ENCODE measurements at places on chromosomes 4 and X.

GRCh38 chr4:89055157-89056080, 1.6 kb downstream of the FAM13A start:
- no peak for DNase-seq

DNA sequence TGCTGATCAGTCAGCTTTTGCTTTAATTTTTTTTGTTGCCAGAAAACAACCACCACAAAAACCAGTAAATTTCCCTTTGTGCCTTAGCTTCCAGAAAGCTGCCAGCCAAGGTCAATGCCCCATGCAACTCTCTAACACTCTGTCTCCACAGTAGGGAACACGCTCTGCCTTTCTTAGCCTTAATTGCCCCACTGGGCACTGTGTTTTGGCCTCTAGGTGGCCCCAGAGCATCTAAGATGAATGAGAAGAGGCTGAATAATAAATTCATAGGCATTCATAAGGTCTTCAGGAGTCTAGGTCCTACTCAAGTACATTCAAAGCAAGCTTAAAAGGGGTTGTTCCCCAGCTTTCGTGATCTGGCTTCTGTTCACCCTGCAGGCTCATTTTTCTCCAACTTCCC, 57.7 kb upstream of the PASD1 start:
- peak; percentile 14 for DNase-seq

- no peak for DNase-seq
Measured at GRCh38 chrX:103530545-103530944, 11.3 kb upstream of the RAB40A start.

DNA sequence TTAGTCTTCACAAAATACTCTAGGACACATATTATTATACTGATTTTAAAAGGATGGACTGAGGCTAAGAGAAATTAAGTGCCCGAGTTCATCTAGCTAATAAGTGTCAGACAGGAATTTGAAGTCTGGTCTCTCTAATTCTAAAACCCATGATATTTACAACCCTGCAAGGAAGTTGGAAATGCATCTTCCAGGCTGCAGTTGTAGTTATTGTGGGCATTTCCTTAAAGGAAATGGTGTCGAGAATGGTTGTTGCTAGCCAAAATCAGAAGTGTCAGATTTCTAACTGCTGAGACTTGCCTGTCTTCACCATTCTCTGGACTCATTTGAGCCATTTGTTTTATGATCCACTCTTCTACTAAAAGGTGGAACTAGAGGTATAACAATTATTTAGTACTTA, 82.5 kb downstream of the FAT4 start:
- no peak for DNase-seq

- no peak for DNase-seq
Measured at GRCh38 chr4:159549098-159549518, 446.2 kb downstream of the RAPGEF2 start.

DNA sequence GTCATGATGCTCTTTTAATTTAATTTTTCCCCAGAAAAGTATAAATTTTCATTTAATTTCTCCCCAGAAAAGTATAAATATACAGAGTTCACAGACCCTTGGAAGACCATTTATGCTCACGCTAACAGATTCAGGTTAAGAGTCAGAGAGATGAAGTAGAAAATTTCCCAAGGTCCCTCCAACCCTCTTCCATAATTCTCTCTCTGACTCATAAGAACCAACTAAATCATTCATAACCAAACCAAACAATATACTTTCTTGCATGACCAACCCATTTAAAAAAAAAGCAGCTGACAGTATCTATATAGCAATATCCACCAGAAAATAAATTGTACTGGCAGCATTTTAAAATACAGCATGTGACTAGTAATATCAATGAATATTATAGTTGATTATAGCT, 3.9 kb downstream of the KLHL8 start:
- DNase-seq = no peak

- DNase-seq = no peak
Measured at GRCh38 chr4:6446538-6447451, 25.6 kb downstream of the PPP2R2C start.

DNA sequence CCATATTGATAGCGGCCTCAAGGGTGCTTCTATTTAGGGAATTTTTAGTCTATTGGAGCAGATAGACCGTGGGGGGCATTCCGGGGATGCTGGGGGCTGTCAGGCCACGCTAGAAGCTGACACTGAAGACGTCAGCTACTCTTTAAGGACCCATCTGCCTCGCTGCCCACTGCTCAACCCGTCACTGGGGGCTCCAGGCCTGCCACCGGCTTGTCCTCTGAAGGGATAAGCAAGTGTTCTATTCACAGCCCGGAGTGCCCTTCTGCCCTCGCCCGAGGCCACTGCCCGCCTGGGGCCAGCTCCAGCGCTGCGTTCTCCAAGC, 679 bp upstream of the MSL3 start:
- DNase-seq = no peak

DNA sequence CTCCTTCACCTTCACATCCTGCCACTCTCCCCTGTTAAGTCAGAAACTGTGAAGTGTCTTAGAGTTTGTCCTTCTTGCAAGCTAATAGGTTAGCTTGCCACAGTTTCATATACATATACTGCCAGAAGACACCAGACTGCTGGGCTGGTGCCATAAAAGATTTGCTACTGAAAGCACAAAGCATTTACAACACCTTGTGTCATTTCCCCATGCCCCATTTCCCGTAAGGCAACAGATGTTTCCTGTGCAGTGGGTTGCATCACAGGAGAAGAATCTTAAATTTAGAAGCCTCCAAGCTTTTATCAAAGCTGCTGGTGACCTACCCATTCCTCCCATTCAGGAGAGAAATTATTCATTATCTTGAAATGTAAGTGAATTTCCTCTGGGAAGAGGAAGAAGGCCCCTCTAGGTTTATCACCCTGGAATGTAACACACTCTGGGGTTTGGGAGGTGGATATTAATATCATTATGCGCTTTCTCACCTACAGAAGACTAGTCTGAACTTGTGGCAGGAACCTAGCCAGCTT, 34.5 kb upstream of the RAB33B start:
- no peak for DNase-seq

- no peak for DNase-seq
Measured at GRCh38 chr4:106615961-106616360, 247.4 kb upstream of the GIMD1 start.

DNA sequence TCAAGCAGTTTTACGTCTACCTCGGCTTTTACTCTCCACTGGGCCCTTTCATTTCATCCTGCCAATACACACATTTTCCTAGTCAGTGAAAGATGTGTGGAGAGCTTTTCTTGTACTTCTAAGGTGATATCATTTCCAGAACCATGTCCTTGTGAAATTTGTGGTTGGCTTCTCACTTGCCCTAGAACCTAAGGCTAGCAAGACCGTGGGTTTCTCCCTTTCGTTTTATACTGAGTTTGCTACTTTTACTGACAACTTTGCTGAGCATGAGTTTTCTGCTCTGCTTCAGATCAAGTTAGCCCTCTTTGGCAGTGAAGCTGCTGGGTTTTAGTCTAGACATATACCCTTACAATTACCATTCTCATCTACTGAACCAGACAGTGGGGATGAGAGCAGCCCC, 95.7 kb upstream of the FRMPD4 start:
- no peak for DNase-seq

DNA sequence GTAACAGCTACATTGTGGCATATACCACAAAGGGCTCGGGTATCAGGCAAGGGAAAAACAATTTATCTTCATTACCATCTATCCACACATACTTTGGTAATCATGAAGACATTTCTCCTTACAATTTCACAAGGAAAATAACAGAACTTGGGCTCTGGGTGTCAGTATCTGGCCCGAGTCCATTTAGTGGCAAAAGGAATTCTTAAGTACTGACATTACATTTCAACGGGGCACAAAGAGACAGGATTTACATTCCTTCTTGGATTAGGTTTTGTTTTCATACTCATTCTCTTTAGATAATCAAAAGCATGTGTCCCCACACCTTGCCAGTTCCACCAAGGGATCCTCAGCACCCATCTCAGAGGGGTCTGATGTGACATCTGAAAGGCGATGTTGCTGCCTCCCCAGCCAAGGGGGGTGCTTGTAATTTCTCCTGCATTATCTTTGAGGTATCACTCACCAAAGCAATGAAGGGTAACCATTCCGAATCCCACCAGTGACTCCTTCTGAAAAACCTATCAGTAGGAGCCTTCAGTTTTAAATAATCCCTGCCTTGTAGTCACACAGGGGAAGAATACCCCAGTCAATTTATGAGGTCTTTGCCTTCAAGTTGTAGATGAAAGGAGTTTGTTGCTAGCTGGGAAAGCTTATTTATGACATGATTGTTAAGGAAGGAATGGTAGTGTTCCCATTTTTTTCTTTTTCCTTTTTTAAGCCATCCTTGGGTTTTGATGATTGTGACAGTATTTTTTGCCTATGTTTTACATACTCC, 118.6 kb downstream of the PALLD start:
- no peak for DNase-seq

DNA sequence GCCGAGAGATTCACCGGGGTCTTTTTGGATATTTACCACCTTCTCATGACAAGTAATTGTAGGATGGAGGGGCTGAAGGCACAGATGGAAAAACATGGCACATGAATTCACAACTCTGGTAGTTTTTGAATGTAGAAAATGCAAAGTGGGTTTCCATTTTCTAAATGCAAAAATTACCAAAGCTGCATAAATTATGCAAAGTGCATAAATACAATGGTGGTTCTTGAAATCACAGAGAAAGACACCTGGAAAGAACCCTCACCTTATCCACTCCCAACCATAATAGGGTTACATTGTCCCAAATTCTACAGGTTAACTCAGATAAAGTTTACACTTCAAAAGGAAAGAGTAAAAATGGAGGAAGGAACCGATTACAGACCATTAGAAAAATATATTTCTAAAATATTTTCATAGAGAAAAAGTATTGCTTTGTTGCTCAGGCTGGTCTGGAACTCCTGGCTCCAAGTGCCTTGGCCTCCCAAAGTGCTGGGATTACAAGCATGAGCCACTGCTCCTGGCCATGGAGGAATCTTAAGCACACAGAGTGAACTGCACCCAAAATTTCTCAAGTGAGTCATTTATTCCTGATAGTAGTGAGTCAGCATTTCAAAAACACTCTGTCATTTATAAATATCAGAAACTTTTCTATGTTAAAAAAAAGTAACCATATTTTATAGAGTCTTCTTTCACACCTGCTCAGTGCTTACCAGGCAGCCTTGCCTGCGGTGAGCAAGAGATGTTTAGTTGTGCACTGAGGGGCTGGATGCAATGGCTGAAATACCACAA, 101.4 kb downstream of the FIP1L1 start:
- no peak for DNase-seq

- no peak for DNase-seq
Measured at GRCh38 chrX:30904632-30905031, 15.6 kb upstream of the TAB3 start.

GRCh38 chr4:185092535-185093197, 50.4 kb upstream of the SLC25A4 start:
- no peak for DNase-seq

DNA sequence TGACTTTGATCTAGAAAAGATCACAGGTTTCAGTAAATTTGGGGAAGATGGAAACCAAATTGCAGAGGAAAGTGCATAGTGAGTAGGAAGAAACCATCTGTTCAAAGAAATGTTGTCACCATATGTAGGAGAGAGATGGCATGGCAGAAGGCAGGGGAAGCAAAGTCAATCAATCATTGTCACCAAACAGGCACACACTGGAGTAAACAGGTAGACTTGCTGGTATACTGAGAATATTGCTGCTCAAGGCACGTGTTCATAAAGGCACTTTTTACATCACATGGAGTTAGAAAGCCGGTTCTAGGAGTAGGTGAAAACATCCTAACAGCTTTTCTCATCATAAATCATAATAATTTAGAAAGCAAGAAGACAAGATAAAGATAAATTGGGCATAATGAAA, 550.5 kb upstream of the FAT1 start:
- no peak for DNase-seq

GRCh38 chr4:55343887-55344286, 2.2 kb upstream of the SRD5A3 start:
- DNase-seq = no peak

- DNase-seq = no peak
Measured at GRCh38 chr4:151107063-151107462, 7.6 kb downstream of the RPS3A start.

DNA sequence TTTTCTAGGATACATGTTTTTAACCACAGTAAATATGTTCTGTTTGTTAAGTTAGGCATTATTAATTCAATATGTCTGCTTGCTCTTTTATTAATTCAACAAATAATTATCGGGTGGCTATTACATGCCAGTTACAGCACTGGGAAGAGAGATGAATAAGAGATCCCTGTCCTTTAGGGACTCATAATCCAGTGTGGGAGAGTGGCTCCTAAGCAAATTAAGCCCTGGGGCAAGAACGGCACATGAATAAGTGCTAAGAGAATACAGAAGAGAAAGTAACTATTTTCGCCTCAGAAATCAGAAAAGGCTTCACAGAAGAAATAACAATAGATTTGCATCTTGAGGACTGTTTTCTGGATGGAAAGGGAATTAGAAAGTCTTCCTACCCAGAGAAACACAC, 236.7 kb downstream of the NR3C2 start:
- DNase-seq = no peak

DNA sequence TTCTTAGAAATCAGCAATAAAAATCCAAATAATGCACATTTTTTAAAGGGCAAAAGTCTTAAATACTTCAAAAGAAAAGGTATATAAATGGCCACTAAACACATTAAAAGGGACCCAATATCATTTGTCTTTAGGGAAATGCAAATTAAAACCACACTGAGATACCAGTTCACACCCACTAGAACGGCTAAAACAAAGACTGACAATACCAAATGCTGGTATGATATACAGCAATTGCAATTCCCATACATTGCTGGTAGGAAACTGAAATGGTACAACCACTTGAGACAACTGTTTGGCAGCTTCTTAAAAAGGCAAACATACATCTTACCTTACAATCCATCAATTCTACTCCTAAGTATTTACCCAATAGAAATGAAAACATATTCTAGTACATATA, 33.7 kb downstream of the CAMK2D start:
- DNase-seq = no peak

DNA sequence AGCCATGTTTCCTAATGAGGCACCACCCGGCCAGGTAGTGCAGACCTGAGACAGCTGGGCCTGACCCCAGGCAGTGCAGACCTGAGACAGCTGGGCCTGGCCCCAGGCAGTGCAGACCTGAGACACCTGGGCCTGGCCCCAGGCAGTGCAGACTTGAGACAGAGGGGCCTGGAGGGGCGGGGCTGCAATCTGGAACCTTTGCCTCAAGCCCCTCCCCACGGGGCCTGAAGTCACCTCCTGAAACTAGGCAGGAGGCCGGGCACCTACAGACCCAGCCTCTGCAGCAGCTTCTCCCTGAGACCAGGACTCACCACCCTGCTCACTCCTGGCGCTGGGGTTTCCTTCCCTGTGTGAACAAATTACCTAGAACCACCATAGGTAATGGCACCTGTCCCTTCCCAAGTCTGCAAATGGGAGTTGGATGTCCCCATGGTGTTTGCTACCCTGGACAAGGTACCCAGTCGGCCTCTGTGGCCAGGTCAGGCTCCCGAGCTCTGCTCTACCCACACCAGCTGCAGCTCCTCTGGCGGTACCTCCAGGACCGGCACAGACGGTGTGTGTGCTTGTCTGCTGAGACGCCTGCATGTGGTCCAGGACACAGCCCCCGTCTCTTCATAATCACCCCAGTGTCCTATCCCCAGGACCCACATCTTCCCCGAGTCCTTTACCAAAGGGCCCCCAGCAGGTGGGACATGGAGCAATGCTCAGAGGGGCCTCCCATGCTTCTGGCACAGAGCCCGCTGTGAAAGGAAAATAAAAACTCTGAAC, 53.1 kb upstream of the C4orf50 start:
- no peak for DNase-seq

- DNase-seq = no peak
Measured at GRCh38 chrX:110276778-110277177, 41.1 kb downstream of the AMMECR1 start.
